ENCODE measurements at places on chromosomes 1 and 21.

GRCh38 chr1:119603695-119604094, 44.4 kb downstream of the ZNF697 start:
- DNase-seq, result no peak

DNA sequence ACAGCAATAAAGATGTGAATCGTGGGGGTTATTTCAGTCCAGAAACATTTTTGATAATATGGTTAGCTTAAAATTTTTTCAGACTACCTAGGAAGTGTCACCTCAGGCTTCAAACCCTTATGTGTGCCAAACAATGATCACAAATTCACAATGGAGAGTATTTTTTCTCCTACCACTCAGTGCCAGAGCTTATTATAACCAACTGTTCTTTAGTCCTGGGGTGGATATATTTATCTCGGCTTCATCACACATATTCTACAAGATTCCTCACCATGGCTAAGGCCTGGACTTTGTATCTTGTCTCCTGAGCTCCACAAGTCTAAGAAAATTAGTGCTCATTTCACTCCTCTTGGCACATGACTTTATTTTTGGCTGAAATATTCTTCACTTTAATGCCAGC, 629.1 kb downstream of the RWDD3 start:
- DNase-seq, result no peak

DNA sequence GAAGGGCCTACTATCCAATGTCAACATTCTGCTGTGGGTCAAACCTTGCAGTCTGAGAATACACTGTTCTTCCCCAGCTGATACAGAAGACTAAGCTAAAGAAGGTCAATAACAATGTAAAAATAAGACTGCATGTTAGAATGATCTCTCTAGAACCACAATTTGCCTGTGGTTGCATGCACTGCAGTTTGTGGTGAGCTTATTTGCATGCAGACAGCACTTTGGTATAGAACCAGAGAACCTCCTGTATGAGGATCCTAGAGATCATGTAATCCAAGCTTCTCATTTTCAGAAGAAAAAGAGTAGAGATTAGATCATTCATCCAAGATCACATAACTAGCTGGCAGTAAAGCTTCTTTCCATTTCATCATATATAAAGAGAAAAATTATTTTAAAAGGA, 15.8 kb downstream of the SYNJ1 start:
- DNase-seq, result peak; percentile 64

DNA sequence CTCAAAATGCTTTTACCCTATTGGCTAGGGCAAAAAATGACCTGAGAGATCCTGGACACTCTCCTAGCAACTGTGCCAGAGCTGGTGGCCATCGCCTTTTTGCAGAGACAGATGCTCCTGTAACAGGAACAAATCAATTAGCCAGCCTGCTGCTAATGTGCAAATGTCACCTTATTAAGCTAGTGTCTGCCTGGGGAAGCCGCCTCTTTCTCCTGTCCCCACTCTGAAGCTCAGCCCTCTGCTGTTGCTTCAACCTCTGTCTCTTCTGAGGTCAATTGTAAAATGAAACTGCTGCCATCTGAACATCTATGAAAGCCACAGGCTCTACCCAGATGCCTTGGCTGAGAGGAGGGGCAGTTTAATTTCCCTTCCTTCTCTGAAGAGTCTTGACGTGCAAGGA, 85.5 kb upstream of the CACNA1E start:
- peak; percentile 71 for DNase-seq

- no peak for DNase-seq
Observed at GRCh38 chr1:219358080-219358479, 184.4 kb downstream of the LYPLAL1 start.

DNA sequence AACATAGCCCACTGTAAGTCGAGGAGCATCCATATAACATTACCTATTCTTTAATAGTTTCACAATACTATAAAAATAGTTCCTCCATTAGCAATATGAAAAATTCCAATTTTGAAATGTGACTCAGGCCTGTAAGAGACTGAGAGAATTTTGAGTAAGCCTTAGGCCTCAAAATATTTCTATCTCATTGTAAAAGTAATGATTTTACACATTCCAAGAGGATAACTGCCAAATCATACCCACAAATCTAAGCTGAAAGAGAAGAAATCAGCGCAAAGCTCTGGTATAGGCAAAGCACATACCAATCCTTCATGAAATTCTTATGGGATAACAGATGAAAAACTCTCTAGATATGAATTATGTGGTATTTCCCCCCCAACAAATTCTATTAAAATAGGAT, 144.1 kb downstream of the CDC42BPA start:
- no peak for DNase-seq

DNA sequence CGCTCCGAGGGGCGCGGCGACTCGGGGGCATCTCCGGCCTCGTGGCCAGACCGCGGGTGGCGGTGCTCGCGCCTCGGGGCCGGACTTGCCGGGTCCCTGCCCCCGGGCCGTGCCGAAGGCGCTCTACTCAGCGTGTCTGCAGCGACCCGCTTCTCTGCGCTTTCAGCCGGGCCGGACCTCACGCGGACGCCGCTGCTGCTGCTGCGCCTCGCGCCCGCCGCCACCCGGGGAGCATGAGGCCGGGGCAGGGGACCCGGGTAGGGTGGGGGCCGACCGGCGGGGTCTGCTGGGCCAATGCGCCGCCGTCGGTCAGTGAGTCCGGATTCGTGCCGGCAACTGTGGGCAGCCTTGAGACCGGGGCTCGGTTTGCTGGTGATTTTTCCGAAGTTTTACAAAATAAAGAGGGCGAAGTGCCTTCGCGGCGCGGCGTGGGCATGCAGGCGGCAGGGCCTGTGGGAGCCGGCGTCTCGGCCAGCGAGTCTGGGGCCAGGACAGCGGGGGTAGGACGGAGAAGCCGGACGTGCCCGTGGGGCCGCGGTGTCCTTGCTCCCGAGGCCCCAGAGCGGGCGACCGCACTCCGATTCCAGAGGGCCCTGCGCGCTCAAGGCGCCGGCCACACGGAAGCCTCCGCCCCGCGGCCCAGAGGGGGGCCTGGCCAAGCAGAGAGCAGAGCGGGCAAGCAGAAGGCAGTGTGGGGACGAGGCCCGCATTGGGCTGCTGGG, 749 bp downstream of the FAM163A start:
- DNase-seq, result no peak

GRCh38 chr1:107964336-107965109, 457 bp downstream of the VAV3 start:
- DNase-seq, result no peak

DNA sequence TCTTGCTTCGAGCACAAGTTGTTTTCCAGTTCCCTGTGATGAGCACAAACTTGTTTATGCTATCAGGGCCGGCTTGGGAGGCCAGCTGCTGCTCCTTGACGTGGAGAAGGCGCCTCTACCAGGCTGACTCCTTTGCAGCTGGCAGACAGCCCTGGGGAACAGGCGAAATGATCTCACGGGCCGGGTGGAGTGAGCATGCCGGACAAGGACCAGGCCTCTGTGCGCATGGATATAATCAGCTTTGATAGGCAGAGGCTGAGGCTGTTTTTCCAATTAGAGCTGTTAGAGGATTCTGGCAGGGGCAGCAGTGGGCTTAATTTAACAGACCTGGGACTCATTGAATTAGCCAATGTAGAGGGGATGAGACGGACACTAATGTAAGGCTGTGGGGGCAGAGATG, 38.9 kb downstream of the FAM163A start:
- no peak for DNase-seq

DNA sequence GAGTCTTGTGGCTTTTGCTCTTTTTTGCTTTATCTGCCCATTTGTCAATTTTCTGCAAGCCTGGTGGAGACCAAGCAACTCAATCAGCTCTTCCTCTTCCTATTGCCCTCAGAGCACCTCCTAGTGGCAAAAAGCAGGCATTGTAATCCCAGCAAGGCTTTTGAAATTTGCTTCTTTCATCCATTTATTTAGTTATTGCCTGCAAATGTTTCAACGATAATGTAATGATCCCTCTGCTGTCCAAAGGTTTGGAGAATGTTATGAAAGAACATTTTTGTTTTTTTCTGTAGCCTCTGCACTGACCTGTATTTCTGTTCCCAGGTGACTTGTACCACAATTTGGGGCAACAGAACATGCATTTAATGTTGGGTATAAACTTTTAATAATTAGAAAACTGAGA, 127.8 kb downstream of the GABPA start:
- peak; percentile 68 for DNase-seq

DNA sequence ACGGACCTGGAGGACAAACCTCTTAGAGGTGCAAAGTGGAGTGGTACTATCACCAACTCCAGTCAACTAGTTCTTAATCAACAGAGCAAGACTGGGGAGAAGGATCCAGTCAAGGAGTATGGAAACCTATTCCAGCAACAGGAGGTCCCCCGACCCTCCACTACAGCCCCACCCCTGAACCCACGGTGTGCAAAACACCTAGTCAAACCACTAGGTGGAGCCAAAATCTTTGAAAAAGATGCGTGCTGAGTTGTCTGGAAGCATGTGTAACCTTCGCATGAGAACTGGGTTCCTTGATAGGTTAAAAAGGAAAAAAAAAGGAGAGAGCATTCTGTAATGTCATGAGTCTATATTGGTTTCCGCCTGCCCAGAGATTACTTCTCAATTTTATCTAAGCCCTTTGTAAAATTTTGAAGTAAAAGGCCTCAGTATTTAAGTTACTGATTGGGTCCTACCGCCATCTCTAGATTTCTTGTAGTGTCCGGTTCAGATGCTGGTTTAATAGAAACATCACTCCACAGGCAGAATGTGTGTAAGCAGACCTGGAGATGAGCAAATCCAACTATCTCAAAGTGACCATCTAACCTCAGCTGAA, 81.9 kb upstream of the HAO2 start:
- peak; percentile 39 for DNase-seq

- DNase-seq, result no peak
Observed at GRCh38 chr1:27418326-27419185, 26.1 kb downstream of the GPR3 start.

- no peak for DNase-seq
Observed at GRCh38 chr21:44456214-44456914, 1.1 kb downstream of the LRRC3 start.

GRCh38 chr1:22137004-22137720, 5.7 kb downstream of the WNT4 start:
- DNase-seq, result no peak

DNA sequence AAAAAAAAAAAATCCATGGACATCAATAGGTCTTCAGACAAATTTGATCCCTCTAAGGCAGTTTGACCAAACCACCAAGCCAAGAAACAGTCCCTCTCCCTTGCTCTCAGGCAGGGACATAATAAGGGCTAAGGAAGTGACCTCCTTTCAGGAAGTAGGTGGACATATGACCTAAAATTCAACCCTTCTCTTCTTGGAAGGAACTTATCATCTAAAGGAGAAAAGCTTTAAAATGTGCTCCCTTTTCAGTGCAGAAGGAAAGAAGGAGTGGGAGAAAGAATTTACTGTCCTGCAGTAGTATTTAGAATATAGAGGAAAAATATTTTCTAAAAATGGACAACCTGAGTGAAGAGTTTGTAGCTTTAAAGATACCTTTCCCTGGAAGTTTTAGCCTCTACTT, 118.1 kb downstream of the DTL start:
- no peak for DNase-seq

DNA sequence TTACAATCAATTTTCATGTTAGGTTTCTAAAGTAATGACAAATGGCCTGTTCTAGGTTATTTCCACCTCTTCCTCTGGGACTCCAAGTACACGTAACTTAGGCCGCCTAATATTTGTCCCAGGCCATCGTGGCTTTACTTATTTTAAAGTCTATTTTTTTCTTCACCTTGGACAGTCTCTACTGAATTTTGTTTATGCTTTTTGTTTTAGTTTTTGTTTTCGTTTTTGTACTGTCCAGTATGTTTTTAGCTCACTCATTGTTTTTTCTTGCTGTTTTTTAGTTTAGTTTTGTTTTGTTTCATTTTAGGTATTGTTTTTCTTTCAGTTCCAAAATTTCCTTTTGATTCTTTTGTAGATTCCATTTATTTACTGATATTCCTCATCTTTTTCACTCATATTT, 187.7 kb upstream of the RNPC3 start:
- no peak for DNase-seq

DNA sequence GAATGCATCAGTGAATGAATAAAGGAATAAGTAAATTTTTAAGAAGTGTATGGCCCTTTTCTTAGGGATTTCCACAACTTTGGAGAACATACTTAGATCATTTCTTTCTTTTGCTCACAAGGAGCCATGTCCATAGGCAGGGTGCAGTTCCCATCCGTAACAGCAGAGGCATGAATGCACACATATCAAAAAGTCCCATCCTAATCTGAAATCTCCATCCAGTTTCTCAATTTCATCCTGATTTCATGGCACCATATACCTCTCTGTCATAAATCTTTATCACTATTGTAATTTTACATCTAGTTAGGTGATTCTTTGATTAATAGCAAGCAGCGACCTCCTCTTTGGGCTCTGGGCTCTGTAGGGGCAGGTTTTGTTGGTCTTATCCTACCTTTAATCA, 359.2 kb downstream of the RRAGC start:
- no peak for DNase-seq

- DNase-seq, result no peak
Observed at GRCh38 chr1:180215856-180216625, 14.0 kb upstream of the LHX4 start.

GRCh38 chr1:96364576-96364975, 357.0 kb upstream of the PTBP2 start:
- no peak for DNase-seq

GRCh38 chr1:31663622-31664452, 19.2 kb upstream of the PEF1 start:
- no peak for DNase-seq

DNA sequence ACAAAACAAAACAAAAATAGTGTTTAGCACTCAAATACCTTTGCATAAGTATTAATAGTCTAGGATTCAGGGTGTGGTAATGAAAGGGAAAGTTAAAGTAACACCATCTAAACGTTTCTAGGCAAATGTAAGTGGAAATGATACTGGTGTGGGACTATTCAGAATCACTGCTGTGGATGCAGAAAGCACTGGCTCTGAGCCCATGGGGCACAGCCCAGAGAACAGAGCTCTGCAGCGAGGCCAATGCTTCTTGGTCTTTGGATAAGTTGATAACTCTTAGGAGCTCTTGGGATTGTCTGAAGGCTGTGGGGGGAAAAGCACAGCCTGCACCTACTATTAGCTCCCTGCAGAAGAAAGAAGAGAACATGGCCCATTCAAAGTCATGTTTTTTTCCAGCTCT, 21.4 kb upstream of the DNM3 start:
- no peak for DNase-seq

- no peak for DNase-seq
Observed at GRCh38 chr21:8993284-8993942, 1528.0 kb upstream of the TPTE start.

DNA sequence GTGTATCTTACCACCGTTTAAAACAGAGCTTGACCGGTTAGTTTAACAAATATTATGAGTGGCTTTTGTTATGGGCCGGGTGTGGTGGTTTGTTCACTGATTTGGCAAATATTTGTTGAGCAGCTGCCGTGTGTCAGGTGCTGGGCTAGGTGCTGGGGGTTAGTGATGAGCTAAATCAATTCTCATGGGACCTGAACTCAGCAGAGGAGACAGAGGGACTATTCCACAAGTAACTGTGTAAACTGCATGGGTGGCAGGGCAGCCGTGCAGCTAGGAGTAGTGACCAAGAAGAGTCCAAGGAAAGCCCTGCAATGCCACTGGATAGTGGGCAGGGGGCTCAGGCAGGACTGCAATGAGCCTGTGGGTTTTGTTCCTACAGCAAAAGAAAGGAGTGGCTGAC, 11.2 kb upstream of the C2CD2 start:
- DNase-seq, result no peak

All from Jurkat, Clone E6-1 (cell line).